CD8-positive, alpha-beta memory T cell (primary cell): ENCODE measurements at places on chromosomes 12 and 14. TPM values are rescaled to one million over a fixed set of nuclear protein-coding genes. Genes with fewer than 3 reads are reported as not detected.

GRCh38 chr14:56810836-56811592, 735 bp upstream of the OTX2 start:
- H3K27ac ChIP-seq: no peak overlapping the region
- H3K36me3 ChIP-seq: no peaks in the 10 kb centered on the region
- H3K27me3 ChIP-seq: peaks cover 43% of the 10 kb centered on the region
- H3K4me1 ChIP-seq: no peaks in the 10 kb centered on the region
- H3K4me3 ChIP-seq: no peak overlapping the region
- DNase-seq: no peak

DNA sequence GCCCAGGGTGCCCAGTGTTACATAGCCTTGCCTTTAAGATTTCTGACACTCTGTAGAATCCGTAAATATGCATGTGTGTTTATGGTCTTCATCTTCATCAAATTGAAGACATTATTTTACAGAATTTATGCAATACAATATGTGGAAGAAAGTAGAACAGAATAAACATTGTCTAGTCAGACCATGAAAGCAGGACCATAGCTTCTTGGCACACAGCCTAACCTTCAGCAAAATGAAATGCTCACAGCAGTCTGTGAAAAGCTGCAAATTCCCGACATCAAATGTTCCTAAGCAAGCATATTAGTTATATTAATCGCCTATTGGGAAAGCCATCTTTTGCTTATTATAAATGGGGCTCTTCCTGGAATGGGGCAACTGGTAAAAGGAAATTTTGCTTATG, 111.3 kb upstream of the GARIN2 start:
- H3K27me3 ChIP-seq: no peaks in the 10 kb centered on the region
- H3K27ac ChIP-seq: no peak overlapping the region
- DNase-seq: no peak
- no peak overlapping the region for H3K4me3 ChIP-seq
- H3K36me3 ChIP-seq: no peaks in the 10 kb centered on the region

GRCh38 chr14:34093883-34094282, 143.0 kb upstream of the EGLN3 start:
- H3K27me3 ChIP-seq: no peaks in the 10 kb centered on the region
- DNase-seq: no peak
- H3K27ac ChIP-seq: no peak overlapping the region
- no peak overlapping the region for H3K4me3 ChIP-seq
- no peaks in the 10 kb centered on the region for H3K4me1 ChIP-seq

DNA sequence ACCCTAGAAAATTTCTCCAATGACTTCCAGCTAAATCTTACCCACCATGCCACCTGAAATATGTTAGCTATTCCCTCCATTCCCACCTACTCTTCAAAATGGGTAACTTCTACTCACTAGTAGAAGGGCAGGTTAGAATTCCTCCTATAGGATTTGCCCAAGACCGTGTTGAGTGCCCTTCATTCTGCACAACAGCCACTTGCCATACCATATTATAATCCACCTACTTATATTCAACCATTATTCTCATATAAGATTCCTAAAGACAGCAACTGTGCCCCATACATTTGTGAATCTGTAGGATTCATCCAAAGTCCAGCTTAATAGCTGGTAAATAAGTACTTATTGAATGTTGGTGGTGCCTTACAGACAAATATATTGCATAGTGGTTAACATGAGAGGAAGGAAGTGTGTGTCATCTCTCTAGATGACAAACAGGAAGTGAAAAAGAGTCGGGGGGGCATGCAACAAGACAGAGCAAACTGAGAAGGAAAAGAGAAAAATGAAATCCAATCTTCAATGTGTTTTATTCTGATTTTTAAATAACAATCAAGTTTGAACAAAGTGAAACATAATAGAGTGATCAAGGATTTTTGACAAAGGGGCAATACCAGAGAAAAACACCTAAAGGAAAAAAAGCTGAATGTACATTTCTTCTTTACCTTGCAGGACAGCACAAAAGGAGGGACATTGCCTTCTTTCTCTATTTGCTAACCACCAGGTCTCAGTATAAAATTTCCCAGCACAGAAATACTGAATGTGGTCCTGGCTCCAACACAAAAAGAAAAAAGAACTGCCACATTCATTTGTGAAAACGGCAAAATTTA, 389.3 kb upstream of the USP15 start:
- DNase-seq: no peak
- no peak overlapping the region for H3K4me3 ChIP-seq
- H3K27me3 ChIP-seq: no peaks in the 10 kb centered on the region
- H3K27ac ChIP-seq: no peak overlapping the region

AQP6 gene
- total RNA-seq: not detected

REP15 gene
- total RNA-seq: not detected
